ENCODE measurements at places on chromosomes 12 and 14. TPM values are rescaled to one million over a fixed set of nuclear protein-coding genes. Genes with fewer than 3 reads are reported as not detected.

Gene MAP1LC3B2
- total RNA-seq: not detected

Gene CAPZA3
- total RNA-seq: not detected

Gene FERMT2
- total RNA-seq: 29.1 TPM

Gene OTOGL
- total RNA-seq: 3.1 TPM

Gene HVCN1
- 3.3 TPM for total RNA-seq

GRCh38 chr12:121970581-121971300, 50.9 kb upstream of the BCL7A start:
- no peak overlapping the region for H3K27ac ChIP-seq
- H3K4me3 ChIP-seq: no peak overlapping the region
- no peak for DNase-seq
- H3K36me3 ChIP-seq: no peaks in the 10 kb centered on the region
- H3K27me3 ChIP-seq: no peaks in the 10 kb centered on the region

DNA sequence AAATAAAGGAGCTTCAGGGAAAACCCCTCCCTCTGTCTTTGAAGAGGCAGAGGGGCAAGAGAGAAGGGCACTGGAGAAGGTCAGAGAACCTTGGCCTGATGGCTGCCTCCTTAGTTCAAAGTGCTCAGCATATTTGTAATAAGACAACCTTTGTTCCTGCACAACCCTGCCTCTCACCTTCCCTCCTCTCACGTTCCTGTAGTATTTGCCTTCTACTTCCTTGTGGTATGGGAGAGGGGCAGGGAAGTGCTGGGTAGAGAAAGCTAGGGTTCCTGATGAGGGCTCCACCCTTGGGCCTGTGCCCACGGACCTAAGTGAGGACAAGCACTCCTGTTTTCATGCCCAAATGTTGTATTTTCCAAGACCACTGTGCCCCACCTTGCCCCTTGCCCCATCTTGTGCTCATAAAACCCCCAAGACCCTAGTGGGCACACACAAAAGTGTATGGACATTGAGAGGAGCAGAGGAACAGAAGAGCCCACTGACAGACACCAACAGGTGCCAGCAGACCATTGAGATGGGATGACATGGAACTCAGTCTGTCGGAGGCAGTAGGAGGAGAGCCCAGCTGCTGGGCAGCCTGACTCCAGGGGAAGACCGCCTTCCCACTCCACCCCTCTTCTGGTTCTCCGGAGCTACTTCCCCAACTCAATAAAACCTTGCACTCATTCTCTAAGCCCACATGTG, 261.5 kb upstream of the CCDC196 start:
- no peaks in the 10 kb centered on the region for H3K36me3 ChIP-seq
- H3K27me3 ChIP-seq: no peaks in the 10 kb centered on the region
- no peak overlapping the region for H3K27ac ChIP-seq
- H3K4me3 ChIP-seq: no peak overlapping the region

DNA sequence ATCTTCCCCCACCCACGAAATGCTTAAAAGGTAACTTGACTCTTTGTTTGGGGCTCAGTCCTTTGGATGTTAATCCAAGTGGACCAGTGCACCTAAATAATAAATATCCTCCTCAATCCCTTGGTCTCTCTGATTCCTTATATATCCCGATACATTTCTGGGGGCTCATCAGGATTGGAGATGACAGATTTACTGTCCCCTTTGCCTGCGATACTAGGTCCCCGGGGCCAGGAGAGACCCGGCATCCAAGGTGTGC, 26.3 kb downstream of the KLRK1 start:
- DNase-seq: no peak
- no peaks in the 10 kb centered on the region for H3K36me3 ChIP-seq
- H3K27me3 ChIP-seq: no peaks in the 10 kb centered on the region
- H3K27ac ChIP-seq: peak overlapping the region; percentile 65
- H3K4me1 ChIP-seq: peaks cover 49% of the 10 kb centered on the region

- peak overlapping the region; percentile 64 for H3K4me3 ChIP-seq
- peaks cover 45% of the 10 kb centered on the region for H3K27me3 ChIP-seq
- H3K4me1 ChIP-seq: no peaks in the 10 kb centered on the region
- no peak overlapping the region for H3K27ac ChIP-seq
- peak; percentile 25 for DNase-seq
- no peaks in the 10 kb centered on the region for H3K36me3 ChIP-seq
These were observed 5.4 kb downstream of the SIX6 start for GRCh38 chr14:60514378-60514740.

- H3K27me3 ChIP-seq: no peaks in the 10 kb centered on the region
- no peak for DNase-seq
- H3K36me3 ChIP-seq: no peaks in the 10 kb centered on the region
- no peak overlapping the region for H3K27ac ChIP-seq
These were observed 45.0 kb downstream of the FAM186A start for GRCh38 chr12:50351120-50352043.

GRCh38 chr14:105861985-105862465, 335.6 kb downstream of the TMEM121 start:
- no peaks in the 10 kb centered on the region for H3K4me1 ChIP-seq
- no peaks in the 10 kb centered on the region for H3K27me3 ChIP-seq
- no peak overlapping the region for H3K4me3 ChIP-seq
- DNase-seq: no peak

GRCh38 chr12:84811291-84811690, 101.3 kb downstream of the SLC6A15 start:
- H3K27me3 ChIP-seq: no peaks in the 10 kb centered on the region
- DNase-seq: no peak
- no peak overlapping the region for H3K27ac ChIP-seq
- no peak overlapping the region for H3K4me3 ChIP-seq

DNA sequence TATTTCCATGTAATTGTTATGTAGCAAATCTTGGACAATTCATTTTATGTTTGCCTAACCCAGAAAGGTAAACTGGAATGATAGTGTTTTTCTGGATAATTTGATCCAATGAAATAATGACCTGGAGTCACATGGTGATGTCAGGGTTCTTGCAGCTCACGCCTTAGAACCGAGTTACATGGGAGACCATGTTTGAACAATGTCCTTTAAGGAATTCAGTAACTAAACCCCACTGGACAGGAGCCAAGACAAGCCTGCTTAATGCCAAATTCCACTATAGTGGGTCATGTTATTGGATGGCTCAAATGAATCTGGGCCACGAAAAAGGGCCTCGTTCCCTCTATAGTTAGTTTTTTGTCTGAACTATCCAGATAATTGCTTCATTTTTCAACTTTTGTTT, 255.8 kb upstream of the HMGA2 start:
- no peaks in the 10 kb centered on the region for H3K36me3 ChIP-seq
- no peaks in the 10 kb centered on the region for H3K27me3 ChIP-seq
- DNase-seq: peak; percentile 87
- H3K4me3 ChIP-seq: no peak overlapping the region

GRCh38 chr14:78667141-78667540, 497.0 kb downstream of the NRXN3 start:
- H3K4me3 ChIP-seq: no peak overlapping the region
- no peaks in the 10 kb centered on the region for H3K36me3 ChIP-seq
- no peaks in the 10 kb centered on the region for H3K27me3 ChIP-seq
- no peaks in the 10 kb centered on the region for H3K4me1 ChIP-seq
- no peak overlapping the region for H3K27ac ChIP-seq

DNA sequence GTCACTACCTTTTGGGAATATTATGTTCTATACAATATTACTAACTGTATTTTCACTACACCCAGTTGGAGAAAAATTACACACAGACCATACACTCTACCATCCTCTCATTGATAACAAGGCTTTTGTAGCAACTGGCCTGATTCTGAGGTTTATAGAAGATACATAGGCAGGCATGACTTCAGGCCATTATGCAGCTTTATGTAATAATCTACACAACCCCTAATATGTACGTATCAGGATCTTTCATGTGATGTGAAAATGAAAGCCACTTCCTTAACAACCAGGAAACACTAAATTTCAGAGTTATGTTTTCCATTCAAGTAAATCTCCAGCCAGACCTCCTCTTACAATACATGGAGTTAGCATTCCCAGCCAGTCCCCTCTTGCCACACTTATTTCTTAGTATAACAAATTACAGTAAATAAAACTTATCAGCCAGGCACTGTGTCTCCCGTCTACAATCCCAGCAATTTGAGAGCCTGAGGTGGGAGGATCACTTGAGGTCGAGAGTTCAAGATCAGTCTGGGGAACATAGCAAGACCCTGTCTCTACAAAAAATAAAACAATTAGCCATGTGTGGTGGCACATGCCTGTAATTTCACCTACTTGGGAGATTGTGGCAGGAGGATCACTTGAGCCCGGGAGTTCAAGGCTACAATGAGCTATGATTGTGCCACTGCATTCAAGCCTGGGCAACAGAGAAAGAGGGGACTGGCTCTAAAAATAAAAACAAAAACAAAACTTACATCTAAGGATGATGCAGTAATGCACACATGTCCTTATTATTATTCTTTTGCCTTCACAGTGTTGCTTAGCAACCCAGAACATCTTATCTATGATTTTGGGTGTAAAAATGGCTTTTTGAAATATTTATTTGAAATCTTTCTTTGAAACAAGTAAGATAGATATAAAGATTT, 10.4 kb upstream of the OSBPL8 start:
- no peaks in the 10 kb centered on the region for H3K36me3 ChIP-seq
- H3K27me3 ChIP-seq: no peaks in the 10 kb centered on the region
- H3K27ac ChIP-seq: no peak overlapping the region
- no peak for DNase-seq
- H3K4me1 ChIP-seq: no peaks in the 10 kb centered on the region

DNA sequence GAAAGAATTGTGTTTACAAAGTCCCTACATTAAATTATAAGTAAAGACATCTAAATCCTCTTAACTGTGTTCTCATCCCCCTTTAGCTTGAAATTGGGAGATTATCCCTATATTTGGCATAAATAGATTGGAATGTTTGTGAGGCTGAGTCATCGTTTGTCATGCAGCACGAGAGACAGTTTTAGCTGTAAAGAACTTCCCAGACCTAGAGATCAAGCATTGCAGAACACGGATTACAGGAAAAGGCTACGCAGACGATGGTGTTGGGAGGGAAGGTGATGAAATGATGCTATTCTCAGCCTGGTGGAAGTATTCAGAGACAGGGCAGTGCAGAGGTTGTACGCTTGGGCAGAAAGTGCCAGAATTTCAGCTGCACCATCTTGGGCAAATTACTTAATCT, 93.8 kb downstream of the PTPRB start:
- DNase-seq: peak; percentile 93
- H3K4me1 ChIP-seq: peaks cover 16% of the 10 kb centered on the region
- H3K4me3 ChIP-seq: no peak overlapping the region

DNA sequence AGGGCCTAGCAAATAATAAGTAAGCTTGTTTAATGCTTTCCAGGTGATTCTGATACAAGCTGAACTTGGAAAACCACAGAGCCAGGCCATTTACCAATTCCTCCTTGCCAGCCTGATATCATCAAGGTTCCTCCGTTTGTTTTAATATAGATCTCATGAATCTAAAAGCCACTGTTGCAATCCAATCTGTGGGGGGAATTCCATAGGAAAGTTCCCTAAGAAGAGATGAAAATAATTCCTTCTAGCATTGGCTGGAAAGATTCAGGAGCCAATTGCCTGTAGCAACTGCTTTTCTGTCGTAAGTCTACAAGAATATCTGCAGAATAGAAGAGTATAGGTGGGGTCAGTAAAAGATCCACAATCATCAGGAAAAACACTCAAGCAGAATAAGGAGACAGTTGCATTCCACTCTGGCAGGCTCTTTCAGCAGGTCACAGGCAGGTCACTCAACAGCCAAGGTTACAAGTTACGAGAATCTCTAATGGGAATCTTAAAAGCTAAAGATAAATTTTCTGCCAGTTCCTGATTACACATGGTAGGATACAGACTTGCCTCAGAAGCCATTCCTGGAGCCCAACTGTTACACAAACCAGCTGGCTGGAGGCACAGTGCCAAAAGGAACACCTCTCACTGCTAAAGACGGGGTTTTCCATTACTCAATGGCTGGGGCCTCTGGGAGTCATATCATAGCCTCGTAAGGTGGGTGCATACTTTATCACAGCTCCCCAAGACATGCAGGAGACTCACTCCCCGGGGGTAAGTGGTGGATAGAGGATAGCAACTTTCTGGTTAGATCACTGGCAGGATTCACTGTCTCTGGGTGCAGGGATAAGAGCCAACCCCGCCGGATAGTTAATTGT, 43.6 kb downstream of the FGD6 start:
- H3K4me1 ChIP-seq: peaks cover 17% of the 10 kb centered on the region
- no peak overlapping the region for H3K27ac ChIP-seq
- H3K36me3 ChIP-seq: no peaks in the 10 kb centered on the region
- H3K27me3 ChIP-seq: no peaks in the 10 kb centered on the region

DNA sequence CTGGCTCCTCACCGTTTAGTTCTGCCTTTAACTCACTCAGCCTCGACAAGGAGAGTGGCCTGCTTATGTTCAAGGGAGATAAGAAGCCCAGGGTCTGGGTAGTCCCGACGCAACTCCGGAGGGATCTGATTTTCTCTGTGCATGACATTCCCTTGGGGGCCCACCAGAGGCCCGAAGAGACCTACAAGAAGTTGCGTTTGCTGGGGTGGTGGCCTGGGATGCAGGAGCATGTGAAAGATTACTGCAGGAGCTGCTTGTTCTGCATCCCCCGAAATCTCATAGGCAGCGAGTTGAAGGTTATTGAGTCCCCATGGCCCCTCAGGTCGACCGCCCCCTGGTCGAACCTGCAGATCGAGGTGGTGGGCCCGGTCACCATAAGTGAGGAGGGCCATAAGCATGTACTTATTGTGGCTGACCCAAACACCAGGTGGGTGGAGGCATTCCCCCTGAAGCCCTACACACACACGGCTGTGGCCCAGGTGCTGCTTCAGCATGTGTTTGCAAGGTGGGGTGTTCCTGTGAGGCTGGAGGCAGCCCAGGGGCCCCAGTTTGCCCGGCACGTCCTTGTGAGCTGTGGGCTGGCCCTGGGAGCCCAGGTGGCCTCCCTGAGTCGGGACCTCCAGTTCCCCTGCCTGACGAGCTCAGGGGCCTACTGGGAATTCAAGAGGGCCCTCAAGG, 13.1 kb downstream of the CBLN3 start:
- H3K4me1 ChIP-seq: peaks cover 20% of the 10 kb centered on the region
- no peaks in the 10 kb centered on the region for H3K27me3 ChIP-seq
- H3K36me3 ChIP-seq: no peaks in the 10 kb centered on the region
- no peak for DNase-seq
- no peak overlapping the region for H3K4me3 ChIP-seq

GRCh38 chr12:28463396-28463795, 273.1 kb downstream of the CCDC91 start:
- DNase-seq: peak; percentile 7
- no peaks in the 10 kb centered on the region for H3K36me3 ChIP-seq
- H3K4me1 ChIP-seq: no peaks in the 10 kb centered on the region

DNA sequence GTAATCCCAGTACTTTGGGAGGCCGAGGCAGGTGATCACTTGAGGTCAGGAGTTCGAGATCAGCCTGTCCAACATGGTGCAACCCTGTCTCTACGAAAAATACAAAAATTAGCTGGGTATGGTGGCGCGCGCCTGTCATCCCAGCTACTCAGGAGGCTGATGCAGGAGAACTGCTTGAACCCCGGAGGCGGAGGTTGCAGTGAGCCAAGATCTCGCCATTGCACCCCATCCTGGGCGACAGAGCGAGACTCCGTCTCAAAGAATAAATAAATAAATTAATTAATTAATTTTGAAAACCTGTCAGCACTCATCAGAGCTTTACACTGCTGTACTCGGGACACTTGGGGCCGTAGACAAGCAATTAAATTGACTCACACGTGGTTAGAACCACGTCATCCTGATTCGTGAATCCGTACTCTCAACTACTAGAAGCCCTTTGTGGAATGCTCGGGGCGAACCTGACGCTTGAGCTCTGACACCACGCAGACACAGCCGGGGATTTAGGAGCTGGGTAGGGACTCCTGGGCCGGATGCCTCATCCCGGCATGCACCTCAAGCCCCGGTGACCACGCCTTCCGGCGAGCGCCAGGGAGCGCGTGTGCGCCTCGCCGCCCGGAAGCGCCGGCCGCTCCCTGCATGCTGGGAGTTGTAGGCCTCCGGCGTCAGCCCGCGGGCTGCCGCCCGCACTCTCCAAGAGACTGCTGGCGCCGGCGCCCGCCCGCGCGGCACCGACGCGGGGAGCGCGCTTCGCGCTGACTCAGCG, at the start of gene XPOT:
Gene XPOT (plus strand): TSS at position 686 of the 763 bp plus-strand sequence. CDS start 5,644 bp downstream, outside the sequence.
- H3K4me3 ChIP-seq: peak within 1 kb of the TSS; percentile 98
- H3K27ac ChIP-seq: peak within 1 kb of the TSS; percentile 96
- no peaks in the 10 kb centered on the region for H3K27me3 ChIP-seq
- H3K4me1 ChIP-seq: peaks cover 20% of the 10 kb centered on the region
- H3K36me3 ChIP-seq: no peaks in the 10 kb centered on the region
